ENCODE measurements at places on chromosomes 7 and 10.

GRCh38 chr10:116082206-116082605 is 190.8 kb downstream of the GFRA1 start:
- no peak for DNase-seq

DNA sequence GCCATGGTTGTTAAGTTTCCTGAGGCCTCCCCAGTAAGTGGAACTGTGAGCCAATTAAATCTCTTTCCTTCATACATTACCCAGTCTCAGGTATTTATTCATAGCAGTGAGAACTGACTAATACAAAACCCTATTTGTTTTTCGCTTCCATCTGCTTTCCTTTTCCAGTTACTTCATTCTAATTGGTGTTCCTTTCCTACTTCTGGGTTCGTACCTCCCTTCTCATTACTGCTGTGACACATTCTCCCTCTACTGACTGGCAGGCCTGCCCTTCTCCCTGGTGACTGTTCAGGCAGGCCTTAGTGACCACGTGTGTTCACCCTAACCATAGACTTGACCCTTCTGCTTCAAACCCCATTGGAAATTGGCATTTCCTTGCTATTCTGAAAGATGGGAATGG is 37.7 kb downstream of the MTURN start:
- DNase-seq, result no peak

- DNase-seq, result no peak
Measured at GRCh38 chr7:92648067-92648466, 57.9 kb upstream of the FAM133B start.

DNA sequence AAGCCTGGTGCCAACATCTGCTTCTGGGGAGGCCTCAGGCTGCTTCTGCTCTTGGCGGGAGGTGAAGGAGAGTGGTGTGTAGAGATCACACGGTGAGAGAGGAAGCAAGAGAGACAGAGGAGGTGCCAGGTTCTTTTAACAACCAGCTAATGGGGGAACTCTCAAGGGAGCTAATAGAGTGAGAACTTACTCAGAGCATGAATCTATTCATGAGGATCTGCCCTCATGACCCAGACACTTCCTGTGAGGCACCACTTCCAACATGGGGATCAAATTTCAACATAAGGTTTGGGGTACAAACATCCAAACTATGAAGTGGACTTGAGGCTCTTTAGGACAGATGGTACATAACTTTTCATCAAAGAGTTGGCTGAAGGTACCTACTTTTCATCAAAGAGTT is 5.1 kb upstream of the ZNF32 start:
- DNase-seq, result no peak

- DNase-seq, result no peak
Measured at GRCh38 chr10:110803239-110803749, 68.4 kb upstream of the PDCD4 start.

All from hepatocyte (in vitro differentiated cells).